ENCODE measurements at places on chromosomes 13 and 19. TPM values are rescaled to one million over a fixed set of nuclear protein-coding genes. Genes with fewer than 3 reads are reported as not detected.
A peak's percentile ranks its signal among the peaks of the same experiment; 100 is the strongest.

GRCh38 chr19:50332244-50333038 is 3.3 kb upstream of the KCNC3 start:
- H3K27ac ChIP-seq, result peak overlapping the region; percentile 80
- no peaks in the 10 kb centered on the region for H3K36me3 ChIP-seq
- peaks cover 45% of the 10 kb centered on the region for H3K4me1 ChIP-seq
- peaks cover 56% of the 10 kb centered on the region for H3K27me3 ChIP-seq
- H3K4me3 ChIP-seq, result peak overlapping the region; percentile 57

- DNase-seq, result no peak
- no peak overlapping the region for H3K4me3 ChIP-seq
- no peaks in the 10 kb centered on the region for H3K27me3 ChIP-seq
- no peaks in the 10 kb centered on the region for H3K4me1 ChIP-seq
These were observed 29.3 kb downstream of the MTUS2 start for GRCh38 chr13:28849441-28849840.

DNA sequence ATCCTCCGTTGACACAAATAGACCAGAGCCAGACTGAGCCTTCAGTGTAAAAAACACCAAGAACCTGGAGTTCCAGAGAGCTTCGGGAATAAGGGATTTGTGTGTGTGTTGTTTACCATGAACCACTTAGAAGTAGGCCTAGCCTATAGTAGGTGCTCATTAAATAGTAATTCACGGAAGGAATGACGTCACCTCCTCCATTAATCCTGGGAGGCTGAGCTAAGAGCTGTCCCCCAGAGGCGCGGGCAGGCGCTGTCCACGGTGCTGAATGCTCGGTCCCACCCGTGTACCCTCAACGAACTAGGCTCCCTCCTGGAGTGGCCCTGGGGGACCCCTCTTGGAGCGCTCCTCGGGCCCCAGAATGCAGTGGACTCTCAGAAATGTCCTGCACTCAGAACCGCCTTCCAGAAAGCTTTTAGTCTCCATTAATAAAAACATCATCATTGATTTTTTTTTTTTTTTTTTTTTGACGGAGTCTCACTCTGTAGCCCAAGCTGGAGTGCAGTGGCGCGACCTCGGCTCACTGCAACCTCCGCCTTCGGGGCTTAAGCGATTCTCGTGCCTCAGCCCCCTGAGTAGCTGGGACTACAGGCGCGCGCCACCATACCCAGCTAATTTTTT is 6.5 kb downstream of the UNC13A start:
- no peaks in the 10 kb centered on the region for H3K36me3 ChIP-seq
- peaks cover 4% of the 10 kb centered on the region for H3K4me1 ChIP-seq
- H3K27me3 ChIP-seq, result peaks cover 15% of the 10 kb centered on the region
- peak; percentile 51 for DNase-seq
- H3K27ac ChIP-seq, result no peak overlapping the region
- no peak overlapping the region for H3K4me3 ChIP-seq

DNA sequence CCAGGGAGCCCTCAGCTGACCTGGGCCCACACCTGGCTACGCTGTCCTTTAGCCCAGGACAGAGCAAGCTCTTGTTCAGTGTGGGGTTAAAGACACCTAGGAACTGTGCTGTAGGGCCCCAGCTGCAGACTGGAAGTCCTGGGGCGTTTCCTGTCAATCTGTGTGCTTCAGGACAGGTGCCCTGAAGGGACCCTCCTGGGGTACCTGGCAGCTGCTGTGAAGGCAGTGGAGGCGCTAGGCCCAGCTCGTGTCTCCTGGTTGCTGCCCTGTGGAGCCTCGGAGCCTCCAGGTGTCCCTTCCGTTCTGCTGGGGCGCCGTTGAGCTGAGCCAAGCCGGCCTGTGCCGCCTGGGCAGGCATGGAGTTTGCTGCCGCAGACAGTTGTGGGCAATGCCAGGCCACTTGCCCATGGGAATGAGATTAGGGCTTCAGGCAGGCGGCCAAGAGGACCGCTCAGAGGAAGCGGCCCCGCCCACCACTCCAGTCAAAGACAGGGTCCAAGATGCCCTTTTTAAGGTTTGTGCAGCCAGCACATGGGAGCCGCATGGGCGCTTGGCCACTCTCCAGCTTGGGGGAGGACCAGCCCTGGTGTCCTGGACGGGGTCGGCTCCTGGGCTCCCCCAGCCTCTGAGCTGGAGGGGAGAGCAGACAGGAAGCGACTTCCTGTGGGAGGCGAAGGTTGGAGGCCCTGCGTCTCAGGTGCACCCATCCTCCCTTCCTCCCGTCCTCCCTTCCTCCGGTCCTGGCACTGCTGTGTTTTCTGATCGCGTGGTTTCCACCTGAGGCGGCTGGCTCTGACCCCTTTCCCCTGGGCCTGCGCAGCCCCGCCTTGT is 4.0 kb downstream of the PTBP1 start:
- DNase-seq, result peak; percentile 84
- peak overlapping the region; percentile 94 for H3K27ac ChIP-seq
- peak overlapping the region; percentile 15 for H3K4me3 ChIP-seq
- no peaks in the 10 kb centered on the region for H3K27me3 ChIP-seq
- H3K4me1 ChIP-seq, result peaks cover 72% of the 10 kb centered on the region

DNA sequence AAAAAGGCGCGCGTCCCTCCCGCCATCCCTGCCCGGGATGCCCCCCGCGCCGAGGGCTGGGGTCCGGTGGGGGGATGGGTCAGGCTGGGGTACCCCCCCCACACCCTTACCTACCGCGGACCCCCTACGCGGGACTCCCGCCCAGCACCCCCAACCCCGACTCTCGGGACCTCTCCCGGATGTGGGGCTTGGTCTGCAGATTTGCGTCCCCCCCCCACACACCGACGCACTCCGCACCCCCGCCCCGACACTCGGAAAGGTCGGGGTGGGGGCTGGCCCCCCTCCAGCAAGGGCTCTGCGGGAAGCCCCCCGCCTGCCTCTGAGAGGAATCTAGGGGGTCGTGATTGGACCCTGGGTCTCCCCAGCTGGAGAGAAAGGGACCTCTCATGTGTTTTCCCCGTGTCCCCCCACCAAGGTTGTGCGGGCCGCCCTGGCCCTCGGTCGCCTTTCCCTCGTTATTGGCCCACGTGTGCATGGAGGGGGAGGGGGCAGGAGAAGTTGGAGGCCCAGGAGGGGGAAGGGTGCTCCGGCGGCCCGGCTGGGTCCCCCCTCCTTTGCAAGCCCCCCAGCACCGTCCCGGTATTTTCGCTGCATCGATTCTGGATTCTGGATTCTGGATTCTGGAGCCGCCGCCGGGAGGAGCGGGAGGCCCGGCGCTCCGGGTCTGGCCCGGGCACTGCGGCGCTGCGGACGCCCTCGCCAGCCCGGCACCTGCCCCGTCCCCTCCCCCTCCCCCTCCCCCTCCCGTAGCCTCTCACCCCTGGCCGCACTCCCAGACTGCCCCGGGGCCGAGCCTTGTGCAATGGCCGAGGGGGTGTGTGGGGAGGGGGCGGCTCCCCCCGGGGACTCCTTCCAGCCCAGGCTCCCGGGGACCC is 607 bp downstream of the NFIC start:
- H3K4me3 ChIP-seq, result peak overlapping the region; percentile 82
- peaks cover 62% of the 10 kb centered on the region for H3K4me1 ChIP-seq
- H3K36me3 ChIP-seq, result no peaks in the 10 kb centered on the region

GRCh38 chr19:3834349-3835054 is 34.3 kb downstream of the ZFR2 start:
- H3K4me3 ChIP-seq, result no peak overlapping the region
- H3K4me1 ChIP-seq, result no peaks in the 10 kb centered on the region
- H3K27me3 ChIP-seq, result peaks cover 9% of the 10 kb centered on the region
- H3K27ac ChIP-seq, result no peak overlapping the region

GRCh38 chr19:48676887-48677286 is 4.1 kb upstream of the NTN5 start:
- no peaks in the 10 kb centered on the region for H3K4me1 ChIP-seq
- no peak overlapping the region for H3K27ac ChIP-seq
- no peak for DNase-seq

DNA sequence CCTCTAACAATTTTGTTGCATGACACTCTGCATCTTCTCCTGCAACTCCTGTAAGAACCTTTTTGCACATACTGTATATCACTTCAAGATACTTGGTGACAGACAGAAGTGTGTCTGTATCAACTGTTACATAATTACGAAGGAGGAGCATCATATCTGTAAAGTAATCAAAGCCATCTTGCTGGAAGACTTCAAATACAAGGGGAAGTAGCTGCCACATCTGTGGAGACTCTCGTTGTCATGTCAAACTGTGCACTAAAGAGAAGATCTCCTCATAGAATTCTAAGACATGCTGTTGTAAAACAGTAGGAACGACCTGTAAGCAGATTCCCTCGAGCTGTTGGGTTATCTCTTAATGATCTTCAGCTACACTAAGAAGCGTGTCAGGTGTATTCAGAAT is 38.0 kb upstream of the SPATA13 start:
- H3K36me3 ChIP-seq, result no peaks in the 10 kb centered on the region
- H3K4me1 ChIP-seq, result peaks cover 5% of the 10 kb centered on the region
- no peaks in the 10 kb centered on the region for H3K27me3 ChIP-seq
- no peak overlapping the region for H3K27ac ChIP-seq
- no peak for DNase-seq

- H3K36me3 ChIP-seq, result no peaks in the 10 kb centered on the region
- H3K4me1 ChIP-seq, result no peaks in the 10 kb centered on the region
- DNase-seq, result no peak
These were observed 445.6 kb downstream of the KCTD12 start for GRCh38 chr13:76440568-76440967.

- no peak overlapping the region for H3K4me3 ChIP-seq
- no peaks in the 10 kb centered on the region for H3K36me3 ChIP-seq
- no peak overlapping the region for H3K27ac ChIP-seq
- no peaks in the 10 kb centered on the region for H3K4me1 ChIP-seq
These were observed 9.5 kb downstream of the TUBA3C start for GRCh38 chr13:19172007-19172646.

- H3K4me3 ChIP-seq, result no peak overlapping the region
- H3K4me1 ChIP-seq, result peaks cover 32% of the 10 kb centered on the region
- DNase-seq, result peak; percentile 51
- H3K27ac ChIP-seq, result peak overlapping the region; percentile 78
These were observed 33.2 kb upstream of the KATNAL1 start for GRCh38 chr13:30340331-30341250.

DNA sequence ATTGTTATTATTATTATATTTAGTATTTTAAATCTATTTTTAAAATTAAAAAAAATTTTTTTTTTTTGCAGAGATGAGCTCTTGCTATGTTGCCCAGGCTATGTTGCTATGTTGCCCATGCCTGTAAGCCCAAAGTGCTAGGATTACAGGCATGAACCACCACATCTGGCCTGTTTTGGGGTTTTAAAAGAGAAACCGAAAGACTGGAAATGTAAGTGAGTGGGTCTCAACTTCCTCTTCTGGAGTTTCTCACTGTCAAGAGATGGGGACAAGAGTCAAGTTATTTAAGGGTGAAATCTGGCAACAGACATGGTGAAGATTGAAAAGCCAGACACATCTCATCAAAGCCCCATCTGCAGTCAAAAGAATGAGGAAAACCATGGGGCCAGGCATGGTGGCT is 4.2 kb upstream of the OR7G3 start:
- no peak overlapping the region for H3K4me3 ChIP-seq
- no peaks in the 10 kb centered on the region for H3K36me3 ChIP-seq
- H3K27ac ChIP-seq, result no peak overlapping the region
- peaks cover 30% of the 10 kb centered on the region for H3K27me3 ChIP-seq

GRCh38 chr19:50333737-50334617 is 4.8 kb upstream of the KCNC3 start:
- peak overlapping the region; percentile 71 for H3K27ac ChIP-seq
- peak; percentile 63 for DNase-seq
- peaks cover 52% of the 10 kb centered on the region for H3K27me3 ChIP-seq
- H3K36me3 ChIP-seq, result no peaks in the 10 kb centered on the region
- H3K4me1 ChIP-seq, result peaks cover 31% of the 10 kb centered on the region
- H3K4me3 ChIP-seq, result peak overlapping the region; percentile 49

DNA sequence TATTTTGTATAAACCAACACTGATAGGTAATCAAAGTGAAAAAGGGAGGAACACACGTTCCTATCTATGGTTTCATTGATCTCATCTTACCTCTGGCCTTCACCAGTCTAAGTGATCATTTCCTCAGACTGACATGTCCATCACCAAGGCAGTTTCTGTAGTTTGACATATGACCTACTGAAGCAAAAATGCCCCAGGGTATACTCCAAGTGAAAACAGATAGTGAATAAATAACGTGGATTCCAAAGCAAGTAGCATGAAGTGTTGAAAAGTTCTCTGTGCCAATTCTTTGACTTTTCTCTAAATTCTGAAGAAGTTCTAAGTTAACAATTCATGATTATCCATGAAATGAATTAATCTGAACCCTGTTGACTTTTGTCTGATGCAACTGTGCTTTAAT is 334.2 kb upstream of the SGCG start:
- no peaks in the 10 kb centered on the region for H3K36me3 ChIP-seq
- DNase-seq, result no peak
- H3K4me1 ChIP-seq, result no peaks in the 10 kb centered on the region
- no peaks in the 10 kb centered on the region for H3K27me3 ChIP-seq

DNA sequence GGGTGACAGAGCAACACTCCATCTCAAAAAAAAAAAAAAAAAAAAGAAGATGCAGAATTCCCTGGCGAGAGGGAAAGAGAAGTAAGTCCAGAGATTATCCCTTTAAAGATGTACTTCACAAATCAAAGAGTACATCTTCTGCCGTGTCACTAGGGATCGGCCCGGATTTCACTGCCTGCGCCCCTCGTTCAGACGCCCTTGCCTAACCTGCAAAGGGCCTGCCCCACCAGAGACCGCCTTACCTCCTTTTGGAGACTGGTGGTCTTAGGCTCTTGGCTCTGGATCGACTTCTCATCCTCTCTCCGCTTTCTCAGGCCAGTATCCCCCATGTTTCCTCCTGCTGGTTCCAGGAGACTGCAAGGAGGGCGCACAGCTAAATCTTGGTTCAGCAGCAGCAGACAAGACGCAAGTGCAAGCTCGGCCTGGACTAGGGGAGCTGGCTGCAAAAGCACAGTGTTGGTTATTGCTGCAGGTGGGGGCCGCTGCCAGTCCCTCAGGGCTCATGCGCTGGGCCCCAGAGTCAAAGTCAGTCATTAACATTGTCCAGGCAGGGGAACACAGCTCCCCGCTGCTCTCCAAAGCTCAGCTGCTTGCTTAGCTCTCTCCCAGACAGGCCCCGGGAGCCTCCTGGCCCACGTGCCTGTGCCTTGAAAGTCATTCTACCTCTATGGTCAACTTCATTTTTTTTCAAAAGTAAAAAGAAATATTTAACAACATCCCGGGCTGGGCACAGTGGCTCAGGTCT is 1.2 kb downstream of the SLC7A9 start:
- H3K27ac ChIP-seq, result no peak overlapping the region
- no peaks in the 10 kb centered on the region for H3K36me3 ChIP-seq
- H3K27me3 ChIP-seq, result no peaks in the 10 kb centered on the region
- H3K4me1 ChIP-seq, result no peaks in the 10 kb centered on the region

- H3K27ac ChIP-seq, result no peak overlapping the region
- no peak for DNase-seq
- H3K4me1 ChIP-seq, result no peaks in the 10 kb centered on the region
- no peak overlapping the region for H3K4me3 ChIP-seq
- no peaks in the 10 kb centered on the region for H3K27me3 ChIP-seq
These were observed 61.9 kb upstream of the ATP12A start for GRCh38 chr13:24618011-24618955.

PLVAP gene
- total RNA-seq, result 11.9 TPM

ZNF429 gene
- 8.8 TPM for total RNA-seq

SLC25A41 gene
- not detected for total RNA-seq

ZNF607 gene
- total RNA-seq, result 5.9 TPM

FCAR gene
- total RNA-seq, result 1.8 TPM

ZNF534 gene
- total RNA-seq, result 0.20 TPM

HOMER3 gene
- total RNA-seq, result 13.9 TPM
